ENCODE measurements at places on chromosomes 1 and 21. TPM values are rescaled to one million over a fixed set of nuclear protein-coding genes. Genes with fewer than 3 reads are reported as not detected.
A peak's percentile ranks its signal among the peaks of the same experiment; 100 is the strongest.

CRP gene
- total RNA-seq = not detected

DNA sequence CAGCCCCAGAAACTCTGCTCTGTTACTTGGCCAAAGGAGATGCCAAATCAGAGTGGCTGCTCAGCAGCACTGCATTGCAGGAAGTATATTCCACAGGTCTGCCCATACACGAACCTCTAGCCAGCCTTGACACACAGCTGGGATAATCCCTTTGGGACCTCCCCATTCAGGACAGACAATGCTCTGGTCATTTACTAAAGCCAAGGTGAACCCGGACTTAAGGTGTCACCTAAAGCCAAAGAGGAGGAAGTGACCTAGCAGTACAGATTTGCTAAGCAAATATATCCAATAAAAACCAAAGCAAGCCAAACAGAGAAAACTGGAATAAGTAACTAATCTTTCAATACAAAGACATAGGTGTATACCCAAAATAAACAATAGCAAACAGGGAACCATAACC lies 27.7 kb downstream of the COPA start:
- no peak for DNase-seq

ALX3 gene
- not detected for total RNA-seq

DNA sequence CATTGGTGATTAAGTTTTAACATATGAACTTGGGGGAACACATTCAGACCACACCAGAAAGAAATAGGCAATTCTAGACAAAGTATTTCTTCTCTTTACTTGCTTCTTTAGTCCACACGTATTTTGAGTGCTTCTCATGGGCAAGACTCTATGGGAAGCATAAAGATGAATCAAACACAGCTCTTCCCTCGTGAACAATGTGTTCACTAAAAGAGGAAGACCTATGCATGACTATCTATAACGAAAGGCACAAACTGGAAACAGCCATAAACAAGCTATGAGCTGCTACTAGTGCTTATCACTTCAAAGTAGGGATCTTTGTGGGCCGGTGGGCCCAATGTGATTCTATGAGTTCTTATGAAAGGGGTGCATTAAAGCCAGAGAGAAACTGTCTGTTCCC lies 53.0 kb upstream of the PRDX6 start:
- no peak for DNase-seq

OPRD1 gene
- 0.96 TPM for total RNA-seq

DNA sequence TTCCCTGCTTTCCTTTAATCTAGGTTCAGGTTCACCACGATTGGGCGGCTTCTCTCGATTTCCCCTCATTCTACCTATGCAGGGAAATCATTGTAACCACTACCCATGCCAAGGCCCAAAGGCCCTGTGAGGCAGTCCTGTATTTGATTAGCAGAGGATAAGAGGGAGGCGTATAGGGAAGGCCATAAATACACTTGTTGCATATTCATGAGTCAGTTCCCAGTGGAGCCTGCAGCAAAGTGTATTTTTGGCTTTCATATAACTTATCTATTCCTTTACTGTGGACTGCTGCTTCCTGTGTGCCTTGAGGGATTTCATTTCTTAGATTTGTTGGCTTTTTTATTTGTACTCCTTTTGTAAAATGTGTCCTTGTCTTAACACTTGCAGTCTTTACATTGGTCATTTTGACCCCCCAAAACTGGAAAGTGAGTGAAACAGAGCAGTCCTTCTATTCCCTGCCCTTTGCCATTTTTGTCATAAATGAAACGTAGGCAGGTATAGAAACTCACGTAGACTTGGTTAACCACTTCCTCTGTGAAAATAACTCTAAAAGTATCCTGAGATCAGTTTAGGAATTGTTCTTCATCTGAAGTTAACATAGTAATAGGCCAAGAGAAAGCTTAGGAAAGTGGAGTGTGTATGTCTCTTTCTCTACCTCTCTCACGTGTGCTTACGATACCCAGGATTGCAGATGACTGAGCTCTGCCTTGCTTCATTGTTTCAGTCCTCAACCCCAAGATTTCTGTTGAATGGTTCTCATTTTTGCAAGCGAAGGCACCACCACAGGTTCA lies 19.6 kb upstream of the KCNQ4 start:
- no peak for DNase-seq

DNA sequence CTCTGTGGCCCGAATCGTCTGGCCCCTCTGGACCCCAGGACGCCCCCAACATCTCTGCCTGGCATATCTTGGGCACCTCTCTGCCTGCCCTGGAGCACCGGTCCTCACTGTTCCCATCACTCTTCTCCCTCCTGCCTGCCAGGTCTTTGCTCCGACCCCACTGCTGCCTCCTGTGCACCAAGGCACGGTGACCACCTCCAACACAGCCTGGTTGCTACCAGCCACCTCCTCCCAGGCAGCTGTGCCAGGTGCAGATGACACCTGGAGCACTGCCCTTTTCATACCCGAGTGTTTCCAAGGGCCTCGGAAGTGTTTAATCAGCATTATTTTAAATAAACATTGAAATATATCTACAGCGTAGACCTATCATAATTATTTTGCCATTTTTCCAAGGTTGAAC lies 31.3 kb downstream of the PKNOX1 start:
- no peak for DNase-seq

- DNase-seq = peak; percentile 64
Observed at GRCh38 chr1:209435654-209436566, 147.6 kb upstream of the CAMK1G start.

DNA sequence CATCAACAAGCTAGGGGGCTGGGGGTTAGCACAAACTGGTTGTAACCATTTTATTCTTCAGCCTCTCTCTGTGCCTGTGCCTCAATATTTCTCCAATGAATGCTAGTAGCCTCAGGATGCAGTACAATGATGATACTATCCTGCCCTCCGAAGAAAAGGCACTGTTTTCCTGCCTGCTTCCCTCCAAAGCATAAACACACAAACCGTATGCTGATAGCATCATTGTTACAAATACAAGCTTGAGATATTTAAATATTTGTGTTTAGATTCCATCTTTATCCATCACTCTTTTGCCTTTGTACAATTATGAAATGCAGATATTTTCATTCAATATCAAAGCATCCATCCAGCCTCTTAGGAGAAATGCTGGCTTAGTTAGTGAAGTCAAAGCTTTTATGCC lies 404.8 kb downstream of the DUSP10 start:
- no peak for DNase-seq

CD52 gene
- total RNA-seq = not detected

DNA sequence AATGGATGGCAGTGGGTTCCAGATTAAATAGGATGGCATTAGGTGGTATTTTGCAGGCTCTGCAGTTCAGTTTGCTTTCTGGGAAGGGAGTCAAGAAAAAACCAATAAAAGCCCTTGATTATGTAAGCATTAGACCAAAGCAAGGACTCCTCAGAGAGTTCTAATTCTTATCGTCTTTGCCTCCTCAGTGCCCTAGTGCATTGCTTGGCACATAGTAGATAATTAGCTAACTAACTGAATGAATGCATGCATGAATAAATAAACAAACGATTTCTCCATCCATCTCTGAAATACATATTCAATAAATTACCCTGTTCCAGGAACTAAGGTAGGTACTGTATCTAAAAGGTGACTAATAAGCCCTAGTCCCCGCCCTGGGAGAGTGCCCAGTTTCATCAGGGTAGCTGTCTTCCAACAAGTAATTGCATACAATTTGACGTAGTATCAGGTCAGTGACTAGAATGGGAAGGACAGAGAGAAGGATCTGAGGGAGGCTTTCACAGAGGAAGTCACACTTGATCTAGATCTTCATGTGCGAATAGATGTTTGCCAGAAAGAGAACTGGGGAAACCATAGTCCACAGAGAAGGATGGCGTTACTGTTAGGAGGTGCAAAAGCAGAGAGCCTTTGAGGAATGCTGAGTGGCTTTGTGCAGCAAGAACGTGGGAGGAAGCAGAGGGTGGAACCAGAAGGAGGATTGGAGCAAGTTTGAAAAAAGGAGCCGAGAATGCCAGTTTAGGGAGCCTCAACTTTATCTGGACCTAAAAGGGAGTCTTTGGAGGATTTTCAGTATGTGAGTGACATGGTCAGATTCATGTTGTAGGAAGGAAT lies 111.4 kb downstream of the TBX19 start:
- DNase-seq = no peak

DNA sequence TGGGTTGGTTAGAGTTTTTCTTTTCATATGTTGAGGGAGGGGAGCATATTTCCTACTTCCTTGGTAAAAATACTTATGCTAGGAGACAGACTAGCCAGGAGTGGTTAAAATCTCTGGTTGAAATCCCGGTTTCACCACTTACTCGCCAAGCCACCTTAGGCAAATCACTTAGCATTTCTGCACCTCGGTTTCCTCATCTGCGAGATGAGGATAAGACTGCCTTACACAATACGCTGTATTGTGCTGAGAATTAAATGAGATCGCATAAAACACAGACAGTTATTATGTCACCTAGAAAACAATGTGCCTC lies 1.4 kb downstream of the IFFO2 start:
- no peak for DNase-seq

ANKRD34A gene
- total RNA-seq = 1.3 TPM

DNA sequence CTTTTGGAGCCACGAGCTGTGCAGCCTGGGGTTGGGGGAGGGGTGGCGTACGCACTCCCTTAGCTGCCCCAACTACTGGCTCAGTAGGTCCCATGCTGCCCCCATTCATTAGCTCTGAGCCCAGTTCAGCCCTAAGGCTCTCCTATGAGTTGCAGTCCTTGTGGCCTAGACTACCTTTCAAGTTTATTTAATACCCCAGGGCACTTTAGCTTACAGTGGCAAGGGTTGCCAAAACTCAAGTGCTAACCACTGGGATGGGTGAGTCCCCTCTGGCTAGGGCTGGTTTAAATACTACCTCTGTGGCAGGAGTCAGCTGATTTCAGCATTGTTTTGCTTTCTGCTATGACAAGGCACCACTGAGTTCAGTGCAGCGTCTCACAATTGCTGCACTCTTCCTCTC lies 118.2 kb downstream of the ODF2L start:
- peak; percentile 40 for DNase-seq

KCNJ9 gene
- total RNA-seq = not detected

DNA sequence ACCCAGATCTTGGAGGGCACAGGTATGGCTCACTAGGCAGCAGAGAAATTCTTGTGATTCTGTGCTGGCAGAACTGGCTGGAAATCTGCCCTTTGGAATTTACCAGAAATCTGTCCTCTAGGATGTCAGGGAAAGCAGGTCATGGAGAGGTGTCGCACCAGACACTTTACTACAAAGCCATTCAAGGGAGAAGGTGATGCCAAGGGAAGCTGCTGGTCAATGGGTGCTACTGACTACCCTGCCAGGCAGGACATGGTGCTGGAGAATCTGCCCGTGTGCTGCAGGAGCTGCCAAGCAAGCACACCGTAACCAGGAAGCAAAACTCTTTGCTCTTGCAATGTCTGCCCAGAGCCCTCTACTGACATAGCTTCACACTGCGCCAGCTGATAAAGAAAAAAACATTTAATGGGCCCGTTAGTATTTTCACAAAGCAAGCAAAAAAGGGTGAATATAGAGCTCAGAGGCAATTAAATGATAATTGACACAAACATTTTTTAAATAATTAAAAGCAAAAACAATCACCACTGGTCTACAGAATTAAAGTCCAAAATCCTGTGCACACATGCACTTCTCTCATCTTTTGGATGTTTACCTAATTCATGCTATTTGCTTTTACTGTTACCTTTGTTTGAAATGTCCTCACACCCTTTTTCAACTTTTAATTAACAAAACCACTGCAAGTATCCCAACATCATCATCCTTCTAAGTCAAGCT lies 7.2 kb upstream of the FBXO28 start:
- DNase-seq = peak; percentile 56

GPR161 gene
- 5.4 TPM for total RNA-seq

DNA sequence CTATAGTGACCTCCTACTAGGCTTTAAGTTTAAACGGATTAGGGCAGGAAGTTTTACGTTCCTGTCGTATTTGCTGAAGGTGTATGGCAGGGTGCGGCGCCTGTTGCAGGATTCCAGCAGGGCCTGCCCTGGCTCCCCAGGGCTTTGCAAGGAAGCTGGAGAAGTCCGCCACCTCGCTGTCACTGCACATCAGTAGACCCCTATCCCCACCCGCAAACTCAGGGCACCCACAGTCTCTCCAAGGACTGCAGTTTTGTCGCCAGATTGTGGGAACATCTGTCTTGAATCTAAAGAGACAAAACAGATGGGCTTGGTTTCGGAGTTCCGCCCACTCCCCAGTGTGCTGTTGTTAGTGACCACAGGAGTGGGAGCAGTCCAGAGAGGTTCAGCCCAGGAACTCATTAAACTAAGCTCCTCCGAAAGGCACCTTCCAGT lies 110.8 kb downstream of the CDC7 start:
- DNase-seq = no peak

GRCh38 chr21:15283789-15284188 lies 219.0 kb upstream of the NRIP1 start:
- DNase-seq = no peak

SLAMF9 gene
- total RNA-seq = 0.60 TPM

DNA sequence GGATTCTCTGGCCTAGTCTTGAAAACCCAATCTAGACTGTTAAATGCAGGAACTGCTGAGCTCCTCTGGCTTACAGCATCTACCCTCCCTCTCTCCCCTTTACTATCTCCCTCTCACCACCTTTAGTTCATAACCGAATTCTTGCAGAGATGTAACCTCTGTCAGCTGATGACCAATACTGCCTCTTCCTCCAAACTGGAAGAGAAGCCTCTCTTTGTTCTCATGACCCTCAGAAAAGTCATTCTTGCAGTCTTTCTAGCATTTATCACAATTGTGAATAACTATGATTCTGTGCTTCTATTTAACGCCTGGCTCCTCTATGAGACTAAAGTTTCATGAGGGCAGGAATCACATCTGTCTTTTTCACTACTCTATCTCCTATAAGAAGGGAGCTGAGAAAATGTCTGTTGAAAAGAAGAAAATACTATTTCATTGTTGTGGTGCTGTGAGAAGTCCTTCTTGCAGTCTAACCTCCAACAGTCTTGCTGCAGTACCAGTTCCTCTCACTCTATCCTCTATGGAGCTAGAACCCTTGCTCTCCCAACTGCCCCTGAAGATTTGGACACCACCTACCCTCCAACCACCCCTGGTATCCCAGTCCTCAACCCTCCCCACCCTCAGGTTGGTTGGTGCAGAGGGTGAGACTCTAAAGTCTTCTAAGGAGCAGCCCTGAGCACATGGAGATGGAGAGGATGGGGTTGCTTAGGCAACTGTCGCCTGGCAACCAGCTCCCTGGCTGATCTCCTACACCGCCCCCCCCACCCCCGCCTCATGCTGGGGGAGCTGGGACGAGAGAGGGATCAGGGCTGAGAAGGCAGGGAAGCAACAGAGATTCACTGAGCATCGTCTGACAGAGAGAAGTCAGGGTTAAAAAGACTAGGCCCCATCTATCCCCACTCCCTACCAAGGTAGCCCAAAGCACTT lies 13.9 kb downstream of the MEF2D start:
- DNase-seq = no peak

DISC1 gene
- total RNA-seq = 1.9 TPM

RGS18 gene
- not detected for total RNA-seq

GNPAT gene
- 64.1 TPM for total RNA-seq

GRCh38 chr1:211198111-211198510 lies 61.1 kb upstream of the RCOR3 start:
- peak; percentile 67 for DNase-seq

Measured in RPMI7951 (cell line).